ENCODE measurements at places on chromosomes 1 and 21. TPM values are rescaled to one million over a fixed set of nuclear protein-coding genes. Genes with fewer than 3 reads are reported as not detected.
A peak's percentile ranks its signal among the peaks of the same experiment; 100 is the strongest.

INTS7 gene
- polyA plus RNA-seq: 14.9 TPM

- DNase-seq: no peak
These were observed 72.5 kb upstream of the RAB3GAP2 start for GRCh38 chr1:220344745-220345144.

SLC6A17 gene
- polyA plus RNA-seq: 0.94 TPM

GRCh38 chr1:191963286-191963685, 195.0 kb upstream of the RGS18 start:
- DNase-seq: no peak

- DNase-seq: no peak
These were observed 10.1 kb downstream of the GABPA start for GRCh38 chr21:25744854-25745253.

GRCh38 chr1:20199403-20199802, 13.1 kb upstream of the PLA2G2C start:
- DNase-seq: no peak

RBM11 gene
- 5.0 TPM for polyA plus RNA-seq

NECTIN4 gene
- polyA plus RNA-seq: 4.8 TPM

- no peak for DNase-seq
These were observed 177.7 kb downstream of the TRABD2B start for GRCh38 chr1:47819574-47819888.

PCNT gene
- 45.5 TPM for polyA plus RNA-seq

CYP4A22 gene
- 6.3 TPM for polyA plus RNA-seq

IL12RB2 gene
- 1.0 TPM for polyA plus RNA-seq

SLC25A34 gene
- 4.5 TPM for polyA plus RNA-seq

DNA sequence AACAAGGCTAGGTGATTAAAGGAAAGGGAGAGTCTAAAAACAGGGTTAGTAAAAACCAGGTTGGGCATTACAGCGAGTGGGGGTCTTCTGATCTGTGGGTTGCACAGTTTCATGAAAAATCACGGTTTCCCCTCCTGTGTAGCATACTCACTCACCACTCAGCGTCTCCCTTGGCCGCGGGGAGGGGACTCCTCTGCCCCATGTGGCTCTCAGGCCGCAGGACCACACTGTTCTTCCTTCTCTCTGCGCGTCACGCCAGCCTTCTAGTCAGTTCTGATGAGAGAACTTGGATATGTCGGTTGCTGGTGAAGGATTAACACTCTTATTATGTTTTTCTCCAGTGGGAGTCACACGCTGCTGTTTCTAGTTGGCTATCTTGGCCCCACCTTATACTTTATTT, 254.6 kb upstream of the LRRC7 start:
- no peak for DNase-seq

RAB25 gene
- polyA plus RNA-seq: 55.3 TPM

DNA sequence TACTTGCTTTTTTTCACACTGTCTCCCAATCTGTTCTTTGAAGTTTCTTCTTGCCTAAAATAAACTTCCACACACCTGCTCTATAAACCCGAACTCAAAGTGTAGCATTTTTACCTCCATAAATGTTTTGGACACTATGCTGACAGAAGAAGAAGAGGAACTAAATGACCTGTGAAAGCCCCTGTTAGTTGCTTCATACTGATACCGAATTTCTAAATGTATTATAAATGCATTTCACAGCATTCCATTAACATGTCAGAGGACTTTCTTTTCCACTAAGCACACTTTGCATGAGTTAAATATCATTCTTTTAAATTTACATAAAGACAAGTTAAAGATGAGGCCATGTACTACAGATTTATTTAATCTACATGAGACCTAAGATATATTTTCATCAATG, 281.0 kb downstream of the SMYD3 start:
- no peak for DNase-seq

DNA sequence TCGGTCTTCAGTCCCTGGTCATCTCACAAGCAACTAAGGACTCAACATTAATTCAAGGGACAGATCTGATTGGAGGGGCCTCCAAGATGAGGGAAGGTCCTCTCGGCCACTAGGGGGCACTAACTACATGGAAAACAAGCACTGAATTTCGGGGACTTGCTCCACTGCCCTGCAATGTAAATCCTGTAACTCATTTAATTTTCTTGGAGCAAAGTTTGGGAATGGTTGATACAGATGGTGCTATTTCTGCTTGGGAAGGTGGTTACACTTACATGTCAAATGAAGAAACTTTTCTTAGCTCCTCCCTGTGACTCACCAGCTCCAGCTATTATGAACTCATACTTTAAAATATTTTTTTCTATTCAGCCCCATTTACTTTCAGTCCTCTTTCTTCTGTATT, 97.4 kb upstream of the KCNJ15 start:
- DNase-seq: peak; percentile 71

GRCh38 chr1:95119273-95119672, 2.1 kb downstream of the TLCD4 start:
- no peak for DNase-seq

DNA sequence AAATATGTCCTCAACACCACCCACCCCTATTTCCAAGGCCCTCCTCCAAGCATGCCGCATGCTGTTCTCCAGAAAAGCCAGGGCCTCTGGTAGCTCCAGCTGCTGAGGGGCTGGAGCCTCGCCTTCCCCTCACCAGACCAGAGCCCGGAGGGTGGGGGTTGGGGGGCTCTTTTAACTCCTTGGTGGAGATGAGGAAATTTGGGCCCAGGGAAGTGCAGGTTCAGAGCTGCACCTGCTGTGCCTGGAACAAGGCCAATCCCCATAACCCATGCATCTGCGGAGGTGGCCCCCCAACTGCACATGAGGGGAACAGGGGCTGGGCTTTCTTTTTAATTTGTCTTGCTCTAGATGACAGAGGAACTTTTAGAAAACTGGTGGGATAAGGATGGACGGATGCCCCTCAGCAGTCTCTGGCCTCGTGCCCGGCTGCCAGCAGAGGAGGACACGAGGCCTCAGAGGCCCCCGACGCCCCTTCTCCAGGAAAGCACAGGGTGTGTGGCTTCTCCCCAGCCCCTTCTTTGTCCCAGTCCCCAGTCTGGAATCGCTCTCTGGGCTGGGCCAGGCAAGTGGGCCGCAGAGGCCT, 550 bp upstream of the SELENON start:
- DNase-seq: no peak

- no peak for DNase-seq
These were observed 81.1 kb upstream of the ATP1B1 start for GRCh38 chr1:169025412-169025811.

DNA sequence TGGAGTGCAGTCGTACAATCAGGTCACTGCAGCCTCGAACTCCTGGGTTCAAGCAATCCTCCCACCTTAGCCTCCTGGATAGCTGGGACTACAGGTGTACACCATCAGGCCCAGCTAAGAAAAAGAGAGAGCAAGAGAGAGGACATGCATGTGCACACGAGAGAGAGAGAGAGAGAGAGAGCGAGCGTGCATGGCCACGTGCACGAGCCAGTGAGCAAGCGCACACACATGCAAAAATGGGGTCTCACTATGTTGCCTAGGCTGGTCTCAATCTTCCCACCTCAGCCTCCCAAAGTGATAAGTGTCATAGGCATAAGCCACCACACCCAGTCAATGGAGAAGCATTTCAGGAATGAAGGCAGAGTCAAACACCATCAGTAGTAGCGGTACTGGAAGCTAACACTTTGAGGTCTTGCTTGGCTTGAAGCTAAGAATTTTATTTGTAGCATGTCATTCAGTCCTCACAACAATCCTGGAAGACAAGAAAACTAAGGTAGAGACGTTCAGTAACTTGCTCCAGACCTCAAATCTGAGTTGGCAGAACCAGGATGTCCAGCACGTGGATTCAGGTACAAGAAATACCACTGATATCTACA, 14.5 kb downstream of the GNB1 start:
- DNase-seq: no peak

GRCh38 chr1:85576266-85576641, 4.3 kb upstream of the CCN1 start:
- peak; percentile 51 for DNase-seq

TCHHL1 gene
- polyA plus RNA-seq: not detected

PCBP3 gene
- polyA plus RNA-seq: 1.9 TPM

GRCh38 chr1:22722901-22723550, 12.4 kb downstream of the EPHB2 start:
- no peak for DNase-seq

MARK1 gene
- 10.4 TPM for polyA plus RNA-seq

DNA sequence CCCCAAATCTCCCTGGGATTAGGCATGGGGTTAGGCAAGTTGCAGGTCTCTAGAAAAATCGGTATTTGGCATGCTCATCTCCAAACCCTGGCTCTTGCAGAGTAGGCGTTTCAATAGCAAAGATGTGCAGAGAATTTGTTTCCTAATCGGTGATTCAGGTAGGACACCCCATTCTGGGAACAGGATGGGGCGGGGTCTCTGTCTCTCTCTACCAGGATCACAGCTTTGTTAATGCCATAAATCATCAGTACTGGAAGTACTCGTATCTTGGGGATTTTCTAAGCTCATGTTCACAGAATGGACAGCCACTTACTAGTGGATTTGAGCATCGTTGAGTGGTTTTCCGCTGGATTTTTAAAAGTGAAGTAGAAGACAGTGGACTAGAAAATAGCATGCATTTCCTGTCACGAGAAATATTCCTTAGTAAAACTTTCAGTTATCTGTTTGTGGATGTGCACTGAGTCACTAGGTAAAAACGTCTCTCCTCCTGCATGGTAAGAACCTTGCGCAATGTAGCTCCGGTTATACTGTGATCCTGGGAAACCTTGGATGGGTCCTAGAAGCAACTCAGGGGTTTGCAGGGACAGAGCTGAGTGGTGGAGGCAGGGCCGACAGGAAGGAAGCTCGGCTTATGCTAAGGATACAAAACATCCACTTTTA, 5.1 kb downstream of the TMEM51 start:
- no peak for DNase-seq

- DNase-seq: no peak
These were observed 64.4 kb downstream of the CDC7 start for GRCh38 chr1:91564888-91565701.

GRCh38 chr1:220803401-220804201, 16.9 kb downstream of the MTARC1 start:
- DNase-seq: no peak

DNA sequence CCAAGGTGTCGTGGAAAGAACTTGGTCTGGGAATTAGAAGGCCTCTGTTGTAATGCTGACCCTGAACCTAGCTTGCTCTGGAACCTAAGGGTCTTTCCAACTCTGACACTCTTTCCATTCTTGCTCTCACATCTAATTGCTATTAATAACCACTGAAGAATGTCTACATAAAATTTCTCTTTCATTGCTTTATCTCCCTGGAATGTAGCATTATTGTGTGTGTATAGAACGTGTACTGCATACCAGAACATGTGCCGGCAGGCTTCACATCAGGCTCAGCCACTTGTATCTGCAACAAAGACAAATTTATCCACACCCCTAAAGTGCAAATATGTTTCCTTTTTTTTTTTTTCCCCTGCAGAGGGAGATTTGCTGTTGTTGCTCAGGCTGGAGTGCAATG, 13.9 kb upstream of the LAX1 start:
- no peak for DNase-seq

DNA sequence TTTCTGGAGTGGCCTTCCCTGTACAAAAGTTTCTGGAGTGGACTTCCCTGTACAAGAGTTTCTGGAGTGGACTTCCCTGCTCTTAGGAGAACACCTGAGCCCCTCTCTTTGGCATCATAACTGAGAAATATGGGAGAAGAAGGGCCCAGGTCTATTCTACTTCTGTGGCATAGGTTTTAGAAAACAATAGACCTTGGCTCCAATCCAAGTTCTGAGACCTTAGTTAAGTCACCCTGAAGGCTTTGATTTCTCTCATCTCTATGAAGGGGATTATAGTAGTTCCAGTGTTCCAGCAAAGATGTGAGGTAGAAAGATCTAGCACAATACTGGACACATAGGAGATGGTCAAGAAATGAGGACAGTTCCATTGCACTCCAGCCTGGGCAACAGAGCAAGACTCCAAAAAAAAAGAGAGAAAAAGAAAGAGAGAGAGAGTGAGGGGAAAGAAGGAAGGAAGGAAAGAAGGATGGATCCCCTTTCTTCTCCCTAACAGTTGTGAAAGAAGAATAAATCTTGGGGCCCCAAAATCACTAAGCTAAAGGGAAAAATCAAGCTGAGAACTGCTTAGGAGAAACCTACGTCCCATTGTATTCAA, 13.3 kb upstream of the EIF4G3 start:
- no peak for DNase-seq

CCNL2 gene
- polyA plus RNA-seq: 373 TPM
